CD4-positive, alpha-beta memory T cell (primary cell): ENCODE measurements at places on chromosomes 2 and 18.

- no peak for DNase-seq
These were observed 760.4 kb downstream of the ADCYAP1 start for GRCh38 chr18:1665079-1665478.

DNA sequence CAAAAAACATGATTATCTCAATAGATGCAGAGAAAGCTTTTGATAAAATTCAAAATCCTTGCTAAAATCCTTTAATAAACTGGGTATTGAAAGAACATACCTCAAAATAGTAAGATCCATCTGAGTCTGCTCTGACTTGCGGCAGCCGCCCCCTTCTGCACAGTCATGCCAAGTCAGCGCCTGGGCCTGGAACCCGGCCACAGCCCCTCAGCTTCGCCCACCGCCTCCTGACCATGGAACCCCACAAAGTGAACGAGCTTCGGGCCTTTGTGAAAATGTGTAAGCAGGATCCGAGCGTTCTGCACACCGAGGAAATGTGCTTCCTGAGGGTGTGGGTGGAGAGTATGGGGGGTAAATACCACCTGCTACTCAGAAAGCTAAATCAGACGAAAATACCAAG, 270.9 kb upstream of the TFPI start:
- DNase-seq = no peak

DNA sequence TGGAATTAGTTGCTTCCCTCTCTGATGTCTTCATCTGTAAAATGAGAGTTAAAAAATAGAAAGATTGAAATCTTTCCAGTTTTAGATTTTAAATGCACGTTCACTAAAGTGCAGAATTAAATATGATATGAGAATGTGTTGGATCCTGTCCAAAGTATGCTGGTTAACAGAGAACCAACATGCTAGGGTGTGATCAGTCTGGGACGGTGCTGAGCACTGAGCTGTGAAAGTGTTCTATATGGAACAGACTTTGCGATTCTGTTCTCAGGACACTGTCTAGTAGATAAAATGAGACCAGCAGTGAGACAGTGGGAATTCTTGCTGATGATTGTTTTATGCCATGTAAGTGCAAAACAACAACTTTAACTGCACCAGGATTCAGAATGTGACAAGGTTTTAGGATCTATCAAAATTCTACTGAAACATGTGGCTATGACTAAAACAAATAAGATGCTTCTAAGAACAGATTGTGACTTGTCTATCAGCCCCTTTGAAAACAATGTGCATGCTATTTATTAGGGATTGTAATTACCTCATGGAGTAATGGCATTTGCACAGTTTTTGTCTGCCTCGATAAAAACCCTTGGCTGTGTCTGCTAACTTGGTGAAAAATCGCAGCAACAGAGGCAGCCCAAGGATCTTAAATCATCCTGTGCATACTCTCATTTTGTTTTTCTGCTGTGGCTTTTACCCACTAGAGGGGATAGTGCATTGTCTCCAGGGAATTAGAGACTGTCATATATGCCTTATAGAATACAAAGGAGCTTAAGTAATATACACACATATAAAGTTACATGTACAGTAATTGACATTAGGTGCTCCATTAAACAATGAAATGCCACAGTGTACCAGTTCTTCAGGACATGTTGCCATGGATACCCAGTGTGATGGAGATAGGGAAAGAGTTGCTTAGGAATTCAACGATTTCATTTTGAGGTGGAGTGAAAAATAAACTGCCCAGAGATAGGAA, 55.1 kb downstream of the MAP3K20 start:
- no peak for DNase-seq

DNA sequence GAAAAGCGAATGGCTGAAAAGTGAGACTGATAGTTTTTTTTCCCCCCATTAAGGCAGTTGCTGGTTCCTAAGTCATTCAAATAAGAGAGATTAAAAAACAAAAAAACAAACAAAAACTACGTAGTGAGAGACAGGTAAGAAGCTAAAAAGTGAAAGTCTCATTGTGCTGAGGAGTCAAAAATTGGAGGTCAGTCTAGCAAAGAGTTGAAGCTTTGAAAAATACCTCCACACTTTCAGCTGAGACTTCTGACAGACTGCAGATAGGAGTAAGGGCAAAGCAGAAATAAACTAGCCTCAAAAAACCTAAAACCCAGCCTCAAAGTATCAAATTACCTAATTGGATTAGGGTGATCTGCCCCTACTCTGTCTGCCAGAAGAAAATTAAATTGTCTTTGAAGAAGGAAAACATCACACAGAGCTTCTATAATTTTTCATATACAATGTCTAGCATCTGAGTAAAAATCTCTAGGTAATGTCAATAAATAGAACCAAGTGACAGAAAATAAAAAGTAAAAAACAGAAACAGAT, 10.9 kb upstream of the EIF2AK3 start:
- no peak for DNase-seq

GRCh38 chr18:59561612-59562011, 135.6 kb downstream of the CCBE1 start:
- DNase-seq = no peak

DNA sequence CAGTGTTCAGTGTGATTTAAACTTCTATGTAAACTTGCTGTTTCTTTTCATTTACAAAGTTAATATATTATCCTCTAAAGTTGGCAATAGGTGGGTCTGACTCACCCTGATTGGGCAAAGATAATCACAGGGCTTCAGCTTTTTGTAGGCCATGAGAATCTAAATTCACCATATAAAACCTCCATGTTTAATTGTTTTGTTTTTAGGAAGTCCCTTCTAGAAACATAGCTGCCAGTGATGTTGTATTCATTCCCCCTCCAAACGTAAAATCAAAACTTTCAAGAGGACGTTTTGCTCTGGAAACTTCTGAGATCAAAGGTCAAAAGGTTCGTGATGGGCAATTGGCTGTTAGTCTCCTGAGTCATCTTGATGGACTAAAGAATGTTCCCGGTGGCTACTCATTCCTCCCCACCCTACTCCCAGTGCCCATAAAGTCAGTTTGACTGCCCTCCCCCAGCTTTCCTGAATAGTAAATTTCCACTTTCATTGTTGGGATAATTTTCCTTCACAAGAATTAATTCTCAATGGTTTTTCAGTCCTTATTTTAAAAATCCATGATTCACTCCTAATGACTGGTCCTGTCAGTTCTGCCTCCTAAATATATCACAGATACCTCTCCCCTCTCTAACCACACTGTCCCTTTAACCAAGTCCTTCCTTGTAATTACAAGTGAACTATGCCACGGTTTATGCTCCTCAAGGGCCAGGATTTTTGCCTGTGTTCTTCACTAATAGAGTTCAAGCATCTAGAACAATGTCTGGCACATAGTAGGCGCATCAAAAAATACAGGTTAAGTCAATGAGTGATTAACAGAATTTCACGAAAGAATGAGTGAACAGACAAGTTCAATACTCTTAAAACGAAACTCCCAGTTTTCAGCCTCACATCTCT, 164.4 kb upstream of the VRK2 start:
- no peak for DNase-seq

DNA sequence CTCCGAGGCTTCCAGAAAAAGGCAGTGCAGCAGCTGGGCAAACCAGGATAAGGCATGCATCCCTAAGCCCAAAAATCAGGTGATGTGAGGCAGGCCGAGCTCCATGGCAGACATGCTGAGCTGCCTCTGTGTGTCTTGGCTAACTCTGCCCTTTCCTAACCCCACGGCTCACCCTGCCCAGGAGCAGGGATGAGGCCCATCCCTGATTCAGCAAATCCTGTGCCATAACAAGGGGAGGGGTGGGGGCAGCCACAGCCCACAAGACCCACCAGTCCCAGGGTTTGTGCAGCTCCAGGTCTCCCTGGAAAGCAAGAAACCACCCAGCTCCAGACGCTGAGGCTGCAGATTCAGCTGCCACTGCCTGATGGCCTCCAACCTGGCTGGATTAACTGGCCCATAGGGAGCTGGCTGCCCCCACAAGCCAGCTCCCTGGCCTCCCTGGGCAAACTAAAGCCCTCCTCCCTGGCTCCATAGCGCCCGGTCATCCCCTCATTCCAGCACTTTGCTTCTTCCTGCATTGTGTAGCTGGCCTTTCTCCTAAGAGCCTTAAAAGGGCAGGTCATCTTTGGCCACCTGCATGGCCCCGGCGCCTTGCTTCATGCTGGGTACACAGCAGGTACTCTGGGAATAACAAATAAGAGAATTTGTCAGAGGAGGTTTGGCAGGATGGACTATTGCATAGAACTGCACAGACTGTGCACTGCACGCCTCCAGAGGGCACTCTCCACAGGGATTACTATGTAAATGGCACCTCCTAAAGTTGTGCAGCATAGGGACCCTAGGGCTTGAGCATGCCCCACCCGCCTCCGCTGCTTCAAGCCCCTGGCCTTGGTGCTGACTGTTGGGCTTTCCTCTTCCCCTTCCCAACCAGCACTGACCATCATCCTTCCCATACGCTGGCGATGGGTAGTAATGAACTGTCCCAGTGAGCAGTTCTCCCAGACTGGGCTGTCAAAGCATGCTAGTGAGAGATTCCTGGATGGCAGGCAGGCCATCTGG, 10.7 kb downstream of the STEAP3 start:
- no peak for DNase-seq
